ENCODE measurements at places on chromosomes 12 and 14. TPM values are rescaled to one million over a fixed set of nuclear protein-coding genes. Genes with fewer than 3 reads are reported as not detected.

The TNFRSF1A gene
- 80.9 TPM for polyA plus RNA-seq

The ZFYVE1 gene
- 20.3 TPM for polyA plus RNA-seq

The FAM186B gene
- polyA plus RNA-seq = 0.97 TPM

The KCNMB4 gene
- polyA plus RNA-seq = 27.7 TPM
